Midbrain (tissue), 1 donor: ENCODE measurements at places on chromosomes 2 and 18.

DNA sequence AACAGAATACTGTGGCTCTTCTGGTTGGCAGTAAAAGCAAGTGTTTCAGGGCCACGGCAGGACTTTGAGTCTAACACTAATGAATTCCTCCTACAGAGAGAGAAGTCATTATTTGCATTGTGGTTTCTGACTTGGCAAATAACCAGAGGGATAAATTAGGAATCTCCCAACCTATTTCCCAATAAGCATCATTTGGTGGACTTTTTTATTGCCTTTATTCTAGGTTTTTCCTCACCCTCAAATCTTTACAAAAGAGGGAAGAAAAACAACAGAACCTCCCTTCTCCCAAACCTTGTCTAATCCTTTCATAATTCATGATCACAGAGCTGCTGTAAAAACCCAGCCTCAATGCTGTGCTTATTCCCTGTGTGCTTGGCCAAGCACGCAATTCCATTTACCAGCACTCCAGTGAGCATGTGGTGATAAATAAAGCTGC lies 179.7 kb downstream of the AGPS start:
- no peak for DNase-seq

DNA sequence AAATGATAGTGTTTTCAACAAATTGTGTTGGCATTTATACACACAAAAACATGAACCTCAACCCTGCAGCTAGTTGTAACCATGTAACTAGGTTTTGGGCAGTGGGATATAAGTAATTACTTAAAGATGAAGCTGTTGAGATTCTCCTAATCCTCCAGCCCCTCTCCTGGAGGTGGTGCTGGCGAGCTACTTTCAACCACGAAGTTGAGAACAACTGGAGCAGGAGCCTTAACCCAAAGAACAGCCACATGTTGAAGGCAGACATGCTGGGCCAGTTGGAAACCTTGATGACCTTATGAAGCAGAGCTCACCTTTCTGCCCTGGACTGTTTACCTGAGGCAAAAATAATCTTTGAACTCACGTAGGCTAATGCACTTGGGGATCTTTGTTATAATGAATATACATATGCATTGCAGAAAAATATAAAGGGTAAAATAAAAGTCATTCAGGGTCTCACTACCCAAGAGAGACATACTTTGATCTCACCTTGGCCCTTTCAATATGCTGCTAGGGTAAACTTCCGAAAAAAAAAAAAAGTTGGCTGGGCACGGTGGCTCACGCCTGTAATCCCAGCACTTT lies 89.6 kb upstream of the NPAS2 start:
- no peak for DNase-seq

DNA sequence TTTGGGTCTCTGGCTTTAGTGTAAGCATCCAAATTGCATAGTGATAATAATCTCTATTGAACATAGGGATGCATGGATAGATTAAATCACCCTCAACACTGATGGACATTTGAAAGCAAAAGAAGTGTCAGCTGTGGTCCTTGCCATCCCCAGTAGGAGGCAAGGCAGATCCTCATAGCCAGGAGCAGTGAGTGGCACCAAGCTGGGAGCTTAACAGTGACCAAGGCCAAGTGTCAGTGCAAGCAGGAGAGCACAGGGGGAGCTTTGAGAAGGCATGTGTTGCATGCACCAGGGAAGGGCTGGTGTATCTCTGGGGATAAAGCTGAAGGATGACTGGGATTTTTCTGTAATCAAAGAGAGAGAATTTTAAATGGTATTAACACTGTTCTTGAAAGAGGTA lies 14.7 kb downstream of the SLC14A1 start:
- no peak for DNase-seq

DNA sequence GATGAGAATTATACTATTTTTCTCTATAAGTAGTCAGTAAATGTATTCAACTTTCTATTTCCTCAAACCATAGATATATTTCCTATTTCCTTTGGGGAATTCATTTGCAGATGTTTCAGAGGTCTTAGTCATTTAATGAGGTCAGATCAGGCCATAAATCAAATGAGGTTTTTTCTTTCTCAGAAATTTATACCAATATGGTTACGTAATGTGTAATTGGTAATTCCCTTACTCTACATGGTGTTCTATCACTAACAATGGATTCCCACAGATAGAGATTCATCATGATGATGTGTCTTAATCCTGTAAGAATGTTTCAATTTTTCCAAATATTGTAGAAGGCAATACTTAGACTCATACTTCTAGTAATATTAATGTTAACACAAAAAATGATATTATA lies 108.0 kb downstream of the DPP4 start:
- no peak for DNase-seq

DNA sequence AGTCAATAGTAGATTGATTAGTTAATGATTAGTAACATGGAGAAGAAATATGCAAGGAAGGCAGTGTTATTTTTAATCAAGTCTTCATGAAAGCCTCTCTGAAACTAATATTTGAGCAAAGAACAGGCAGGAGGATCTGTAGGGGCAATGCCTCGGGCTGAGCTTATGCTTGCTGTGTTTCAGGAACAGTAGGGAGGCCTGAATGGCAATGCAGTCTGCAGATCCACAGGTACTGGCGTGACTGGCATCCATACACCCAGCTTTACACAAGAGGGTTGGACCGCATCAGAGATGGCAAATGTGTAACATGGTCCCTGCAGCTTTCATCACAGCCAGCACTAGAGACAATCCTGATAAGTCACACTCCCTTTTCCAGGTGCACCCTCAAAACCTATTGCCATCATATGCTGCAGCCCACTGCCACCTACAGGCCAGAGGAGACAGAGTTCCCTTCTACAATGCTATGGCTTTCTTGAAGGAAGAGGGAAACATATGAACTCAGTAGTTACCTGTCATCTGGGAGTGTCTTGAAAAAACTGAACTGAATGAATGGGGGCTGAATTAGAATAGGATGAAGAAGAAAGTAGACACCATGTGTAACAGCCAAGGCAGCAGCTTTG lies 582.4 kb upstream of the RAB6C start:
- peak; percentile 45 for DNase-seq

DNA sequence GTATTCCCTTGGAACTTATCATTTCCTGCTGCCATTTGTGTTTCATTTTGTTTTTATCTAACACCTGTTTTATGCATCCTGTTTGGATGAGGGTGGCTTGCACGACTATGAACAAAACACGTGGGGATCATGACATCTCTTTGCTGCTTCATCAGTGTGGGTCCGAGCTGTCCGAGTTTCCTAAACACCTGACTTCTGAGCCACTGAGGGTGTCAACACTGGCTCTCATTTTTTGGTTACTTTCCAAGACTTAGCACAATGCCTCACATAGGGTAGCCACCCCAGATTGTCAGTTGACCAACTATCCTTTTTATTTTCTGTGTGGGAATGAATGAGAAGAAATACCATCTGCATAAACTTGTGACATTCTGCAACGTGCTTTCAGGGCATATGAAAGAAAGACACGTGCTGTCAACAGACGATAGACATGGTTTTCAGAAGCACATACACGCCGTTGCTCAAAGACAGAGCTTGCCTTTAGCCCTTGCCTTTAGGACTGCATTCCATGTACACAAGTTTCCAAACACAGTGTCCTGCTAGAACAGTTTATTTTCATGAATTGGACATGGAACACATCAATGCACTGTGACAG lies 166.7 kb downstream of the MYT1L start:
- no peak for DNase-seq

- no peak for DNase-seq
Observed at GRCh38 chr2:165870346-165870745, 76.3 kb upstream of the GALNT3 start.

DNA sequence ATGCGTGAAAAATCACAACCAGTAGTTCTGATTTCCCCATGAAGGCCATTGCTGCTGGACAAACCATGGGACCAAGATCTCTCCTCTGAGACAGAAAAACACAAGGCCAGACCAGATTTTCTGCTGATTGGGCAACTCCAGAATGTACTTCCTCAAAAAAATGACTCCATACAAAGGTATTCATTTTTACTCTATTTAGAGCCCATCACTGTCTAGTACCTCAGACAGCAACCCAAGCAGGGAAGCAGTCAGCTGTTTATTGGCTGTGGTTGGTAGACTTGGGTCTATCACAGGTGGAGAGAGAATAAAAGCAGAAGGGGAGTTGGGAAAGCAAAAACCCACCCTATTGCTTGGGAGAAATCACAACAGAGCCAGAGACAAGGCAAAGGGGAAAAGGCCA lies 219.9 kb downstream of the PIK3C3 start:
- no peak for DNase-seq

GRCh38 chr18:73279498-73279897 lies 411.7 kb upstream of the NETO1 start:
- DNase-seq, result no peak

DNA sequence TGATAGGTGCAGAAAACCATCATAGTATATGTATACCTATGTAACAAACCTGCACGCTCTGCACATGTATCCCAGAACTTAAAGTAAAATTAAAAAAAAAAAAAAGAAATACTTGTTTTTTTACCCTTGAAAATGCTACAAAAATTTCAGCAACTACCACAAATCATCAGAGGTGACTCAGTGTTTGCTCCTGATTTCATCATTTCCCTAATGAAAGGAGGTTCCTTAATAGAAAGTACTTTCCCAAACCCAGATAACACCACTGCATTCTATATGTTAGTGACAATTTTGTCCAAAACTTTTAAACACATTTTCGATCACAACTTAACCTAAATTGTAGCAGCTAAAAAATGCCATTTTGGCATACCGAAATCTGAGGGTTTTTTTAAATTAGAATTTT lies 163.3 kb downstream of the SLC39A10 start:
- no peak for DNase-seq

- DNase-seq, result no peak
Observed at GRCh38 chr2:239005586-239005985, 157.7 kb downstream of the TWIST2 start.

GRCh38 chr2:95025406-95026319 lies at the start of gene MAL:
TSS of gene MAL (plus strand) at chr2:95025708. CDS start at chr2:95025793, 85 bp downstream.
- DNase-seq, result peak; percentile 71

- DNase-seq, result peak; percentile 29
Observed at GRCh38 chr2:239882331-239882732, 142.8 kb downstream of the NDUFA10 start.

DNA sequence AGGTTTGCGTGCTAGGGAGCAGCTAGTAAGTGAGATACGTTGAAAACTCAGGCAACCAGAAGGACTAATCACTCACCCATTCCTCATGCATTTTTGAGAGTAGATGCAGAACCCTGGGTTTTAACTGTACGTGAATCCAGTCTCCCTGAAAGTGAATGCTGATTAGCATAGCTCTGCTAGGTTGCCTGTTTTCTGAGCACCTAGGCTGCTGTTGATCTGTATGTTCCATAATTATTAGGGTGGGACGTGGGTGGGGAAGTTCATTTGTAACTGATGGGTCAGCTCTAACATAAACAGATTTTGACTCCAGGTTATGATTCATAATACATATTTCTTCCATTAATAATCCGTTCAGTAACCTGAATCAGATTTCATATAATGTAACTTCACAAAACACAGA lies 379.0 kb upstream of the FANCL start:
- no peak for DNase-seq

GRCh38 chr2:158457826-158458616 lies 1.3 kb downstream of the PKP4 start:
- peak; percentile 72 for DNase-seq

- no peak for DNase-seq
Observed at GRCh38 chr2:70569559-70569958, 15.9 kb upstream of the TGFA start.

DNA sequence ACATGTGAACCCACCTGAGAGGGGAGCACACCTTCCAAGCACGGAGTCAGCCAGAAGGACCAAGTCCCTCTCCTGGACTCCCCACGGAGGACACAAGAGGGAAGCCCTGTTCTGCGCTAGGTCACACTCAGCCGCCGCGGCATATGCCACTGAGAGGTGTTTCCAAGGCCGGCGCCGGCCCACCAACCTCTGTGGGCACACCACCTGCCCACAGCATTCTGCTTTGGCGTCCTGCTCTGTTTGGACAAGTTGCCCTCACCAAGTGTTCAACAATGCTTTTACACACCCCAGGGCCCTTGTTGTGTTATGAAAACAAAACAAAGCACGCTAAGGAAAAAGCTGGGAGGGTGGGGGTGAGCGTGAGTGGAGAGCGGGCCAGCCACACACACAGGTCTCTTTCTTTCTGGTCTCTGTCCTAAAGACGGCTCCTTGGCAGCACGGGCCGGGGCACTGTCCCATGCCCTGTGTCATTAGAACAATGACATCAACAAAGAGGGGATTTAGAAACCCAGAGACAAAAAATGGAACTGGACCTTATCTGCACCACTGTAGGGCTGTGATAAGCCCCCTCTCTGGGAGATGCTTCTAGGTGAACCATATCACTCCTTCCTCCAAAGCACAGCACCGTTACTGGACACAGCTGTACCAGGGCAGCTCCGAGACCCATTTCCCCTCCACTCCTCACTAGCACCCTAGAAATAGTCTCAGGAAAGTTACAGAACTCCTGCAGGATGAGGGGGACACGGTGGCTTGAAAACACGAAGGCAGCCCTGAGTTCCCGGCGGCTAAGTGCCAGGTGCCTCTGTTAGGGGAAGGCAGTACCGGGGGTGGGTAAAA lies 17.0 kb downstream of the SMAD7 start:
- peak; percentile 66 for DNase-seq

GRCh38 chr18:73545472-73545871 lies 602.2 kb downstream of the FBXO15 start:
- no peak for DNase-seq

GRCh38 chr2:233114421-233114861 lies 54.3 kb downstream of the INPP5D start:
- DNase-seq, result no peak

DNA sequence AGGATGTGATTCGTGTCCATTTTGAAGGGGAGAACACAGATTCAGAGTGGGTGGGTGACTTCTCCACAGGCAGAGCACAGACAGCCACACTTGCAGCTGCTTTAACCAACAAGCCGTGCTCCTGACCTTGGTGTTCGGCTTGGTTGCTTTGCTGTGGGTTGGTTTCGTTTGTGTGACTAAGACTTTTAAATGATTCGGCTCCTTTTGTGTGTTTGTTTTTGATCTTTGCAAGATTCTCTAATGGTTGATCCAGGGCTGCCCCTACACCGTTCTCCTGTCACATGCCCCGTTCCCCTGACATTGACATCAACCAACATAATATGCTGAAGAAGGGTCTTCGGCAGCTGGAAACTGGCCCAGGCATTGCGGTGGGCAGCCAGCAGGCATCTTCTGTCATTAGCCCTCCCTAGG lies 95.9 kb upstream of the MBOAT2 start:
- no peak for DNase-seq

DNA sequence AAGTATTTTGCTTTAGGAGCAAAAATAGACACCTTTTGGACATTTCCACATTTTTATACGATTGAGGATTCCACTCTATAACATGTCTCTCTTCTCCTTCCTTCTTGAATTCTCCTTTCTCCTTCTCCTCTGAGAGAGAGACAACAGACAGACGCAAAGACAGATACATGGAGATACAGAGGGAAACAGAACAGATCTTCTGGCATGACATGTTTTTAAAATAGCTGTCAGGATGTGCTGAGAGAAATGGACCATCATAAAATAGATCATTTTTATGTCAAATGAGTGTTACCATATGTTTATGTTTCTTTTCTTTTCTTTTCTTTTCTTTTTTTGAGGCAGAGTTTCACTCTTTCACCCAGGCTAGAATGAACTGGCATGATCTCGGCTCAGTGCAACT lies 44.4 kb upstream of the ZNF532 start:
- no peak for DNase-seq

- DNase-seq, result no peak
Observed at GRCh38 chr2:169676850-169677249, 17.4 kb downstream of the CFAP210 start.
